ENCODE measurements at places on chromosomes 3 and 15.
A peak's percentile ranks its signal among the peaks of the same experiment; 100 is the strongest.

- DNase-seq = no peak
These were observed 36.4 kb upstream of the PTPRG start for GRCh38 chr3:61524933-61525332.

GRCh38 chr15:60656481-60656880 is 177.5 kb upstream of the ICE2 start:
- peak; percentile 33 for DNase-seq

DNA sequence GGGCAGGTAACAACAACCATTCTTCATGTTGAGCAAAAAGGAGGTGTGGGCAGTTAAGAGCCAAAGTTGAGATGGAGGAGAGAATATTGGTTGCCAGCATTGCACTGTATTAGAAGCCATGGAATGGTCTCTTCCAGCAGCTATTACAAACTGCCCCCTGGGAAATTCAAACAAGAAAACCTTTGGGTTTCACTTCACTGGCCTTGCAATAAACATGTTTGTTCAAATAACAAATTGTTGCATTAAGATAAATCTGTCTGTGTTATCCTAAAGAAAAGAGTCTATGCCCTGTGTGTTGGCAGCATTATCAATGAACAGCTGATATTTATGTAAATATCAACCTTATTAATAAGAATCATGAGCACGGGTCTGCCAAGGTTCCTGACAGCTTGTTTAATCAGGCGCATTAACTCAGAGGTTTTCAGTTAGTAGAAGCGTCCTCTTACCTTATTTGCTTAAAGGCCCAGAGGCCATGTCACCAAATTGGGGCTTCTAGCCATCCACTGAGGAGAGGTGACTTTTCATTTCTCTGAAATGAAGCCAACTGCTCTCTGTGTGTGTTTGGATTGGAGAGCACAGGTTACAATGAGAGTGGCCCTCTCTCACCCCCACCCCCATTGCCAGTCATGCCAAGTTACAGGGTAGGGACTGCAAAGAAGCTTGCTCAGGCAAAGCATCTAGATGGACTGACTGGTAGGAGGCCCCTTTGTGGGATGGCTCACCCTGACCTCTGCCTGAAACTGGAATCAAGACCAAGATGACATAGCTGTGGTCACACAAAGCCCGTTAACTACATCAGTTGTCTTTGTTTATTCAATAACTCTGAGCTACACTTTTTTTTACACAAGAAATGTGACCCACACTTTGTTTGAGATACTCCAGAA is 10.5 kb downstream of the FILIP1L start:
- peak; percentile 93 for DNase-seq

DNA sequence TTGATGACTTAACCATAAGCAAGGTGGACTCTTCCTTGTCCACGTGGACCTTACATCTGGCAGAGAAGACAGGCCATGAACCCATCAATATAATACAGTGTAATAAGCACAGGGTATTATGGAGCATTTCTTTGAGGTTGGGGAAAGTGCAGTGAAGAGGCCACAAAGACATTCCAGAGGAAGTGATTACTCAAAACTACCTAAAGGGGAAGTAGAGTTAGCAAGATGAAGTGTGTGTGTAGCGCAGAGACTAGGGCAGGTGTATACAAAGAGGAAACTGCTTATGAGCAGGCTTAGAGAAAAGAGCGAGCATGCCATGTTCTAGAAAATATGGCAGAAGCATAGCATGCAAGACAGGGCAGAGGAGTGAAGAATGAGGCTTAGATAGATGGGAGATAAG is 17.9 kb downstream of the CP start:
- no peak for DNase-seq

DNA sequence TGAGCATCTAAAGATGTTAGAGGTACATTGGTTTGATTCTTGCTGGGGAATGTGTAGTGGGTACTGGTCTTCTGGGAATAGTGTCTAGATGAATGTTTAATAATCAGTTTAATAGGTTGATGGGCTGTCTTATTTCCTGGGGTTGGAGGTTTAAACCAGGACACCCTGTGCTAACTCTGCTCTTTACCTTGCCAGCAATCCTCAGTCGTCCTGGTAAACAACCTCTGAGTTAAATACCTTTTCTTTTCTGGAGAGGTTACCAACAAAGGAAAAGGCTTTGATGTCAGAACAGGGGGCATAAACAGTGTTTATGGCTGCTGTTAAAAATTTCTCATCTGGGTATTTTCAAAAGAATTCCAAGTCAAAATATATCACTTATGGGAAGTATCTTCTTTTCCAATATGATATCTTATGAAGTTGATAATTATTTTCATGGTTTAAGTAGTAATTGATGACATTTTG is 23.5 kb downstream of the MITF start:
- DNase-seq = no peak

DNA sequence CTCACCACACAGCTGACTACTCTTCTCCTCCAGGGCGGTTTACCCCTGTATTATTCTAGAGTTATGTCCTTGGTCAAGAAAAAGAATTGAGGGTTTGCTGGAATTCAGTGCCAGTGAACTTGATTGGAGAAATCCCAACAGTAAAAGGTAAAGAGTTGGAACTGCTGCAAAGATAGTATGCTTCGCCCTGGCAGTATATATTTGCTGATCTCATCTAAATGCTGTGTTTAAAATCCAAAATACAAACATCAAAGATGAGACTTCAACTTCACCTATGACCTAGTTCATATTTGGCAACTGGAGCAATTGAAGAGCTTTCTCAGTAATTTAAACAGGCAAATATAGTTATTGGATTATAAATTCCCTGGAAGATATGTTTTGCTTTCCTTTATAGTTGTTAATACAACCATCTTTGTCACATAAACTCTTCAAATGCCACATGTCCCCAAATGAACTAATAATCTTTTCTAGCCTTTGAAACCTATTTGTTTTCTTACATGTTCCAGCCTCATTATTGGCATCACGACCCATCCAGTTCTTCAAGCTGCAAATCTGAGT is 6.5 kb downstream of the KCNH8 start:
- DNase-seq = no peak

DNA sequence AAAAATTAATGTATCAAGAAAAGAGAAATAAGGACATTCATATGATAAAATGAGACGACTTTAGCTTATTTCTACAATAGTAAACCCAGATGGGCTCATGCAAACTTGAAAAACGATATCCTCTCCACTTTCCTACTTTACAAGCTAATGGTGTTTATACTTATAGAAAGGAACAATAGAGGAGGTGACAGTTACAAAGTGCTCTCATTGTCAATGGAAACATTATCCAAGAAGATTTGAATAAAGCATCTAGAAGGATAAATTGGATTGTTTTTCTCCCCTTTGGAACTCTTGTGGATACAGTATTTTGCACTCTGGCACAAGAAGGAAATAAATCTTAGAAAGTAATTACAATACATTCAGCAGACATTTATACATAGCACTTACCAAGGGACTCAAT is 20.2 kb upstream of the CCDC66 start:
- DNase-seq = no peak

GRCh38 chr3:172552607-172553006 is 29.4 kb upstream of the TNFSF10 start:
- no peak for DNase-seq

GRCh38 chr3:132519914-132520313 is 77.2 kb upstream of the ACKR4 start:
- no peak for DNase-seq

DNA sequence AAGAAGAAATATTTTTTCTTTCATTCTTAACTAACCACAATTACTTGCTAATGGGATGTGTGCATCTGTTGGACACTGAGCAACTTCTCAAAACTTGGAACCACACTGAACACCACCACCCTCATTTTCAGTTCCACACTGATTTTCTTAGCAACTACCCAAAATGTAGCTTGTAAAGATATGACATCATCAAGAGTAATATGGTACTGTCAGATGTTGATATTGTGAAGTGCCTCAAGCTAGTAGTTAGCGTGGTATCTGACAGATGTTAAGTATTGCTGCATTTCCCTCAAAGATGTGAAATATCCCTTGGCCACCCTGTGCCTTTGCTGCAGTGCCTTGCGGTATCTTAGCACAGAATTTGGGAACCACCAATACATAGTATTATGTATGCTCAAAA is 9.3 kb downstream of the RFTN1 start:
- peak; percentile 59 for DNase-seq

DNA sequence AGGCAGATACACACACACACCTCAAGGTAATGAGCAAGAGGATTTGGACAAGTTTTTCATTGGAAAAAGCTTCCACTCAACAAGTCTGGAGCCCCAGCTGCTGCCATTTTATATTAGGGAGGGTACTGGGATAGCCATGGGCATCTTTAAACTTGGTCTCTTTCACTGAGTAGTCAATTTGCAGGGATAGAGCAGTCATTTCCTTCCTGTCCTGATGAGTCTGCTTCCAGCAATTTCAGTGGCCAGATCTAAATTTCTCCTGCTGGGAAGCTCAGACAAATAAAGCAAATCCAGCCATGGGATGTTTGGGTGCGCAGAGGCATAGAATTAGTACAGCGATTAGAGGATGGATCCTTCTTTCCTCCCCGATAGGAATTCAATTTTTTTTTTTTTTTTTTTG is 874 bp upstream of the ERC2 start:
- DNase-seq = no peak

GRCh38 chr3:14117468-14118399 is 6.9 kb downstream of the CHCHD4 start:
- DNase-seq = no peak

GRCh38 chr3:69784954-69785514 is 45.8 kb downstream of the MITF start:
- DNase-seq = peak; percentile 84

DNA sequence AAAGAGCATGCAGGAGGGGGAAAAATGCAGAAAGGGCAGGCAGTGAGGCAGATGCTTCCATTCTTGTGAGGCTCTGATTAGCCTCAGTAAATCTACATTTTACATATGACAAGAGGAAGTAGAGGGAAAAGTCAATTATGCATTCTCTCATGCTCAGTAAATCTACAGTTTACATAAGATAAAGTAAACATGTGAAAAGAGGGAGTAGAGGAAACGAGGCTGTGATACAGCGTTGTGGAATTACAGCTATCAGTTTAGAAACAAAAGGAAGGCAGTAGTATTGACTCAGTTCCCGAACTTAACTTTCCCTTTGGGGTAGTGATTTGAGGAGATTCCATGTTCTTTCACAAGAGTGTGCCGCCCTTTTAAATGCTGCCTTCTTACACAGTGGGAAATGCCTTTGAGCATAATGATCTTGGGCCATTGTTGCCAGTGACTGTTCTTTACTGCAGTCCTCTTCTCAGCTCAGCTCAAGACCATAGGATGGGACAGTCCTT is 39.3 kb downstream of the OSTN start:
- DNase-seq = peak; percentile 62

- no peak for DNase-seq
These were observed 364.6 kb upstream of the ZNF385D start for GRCh38 chr3:22115581-22115980.

DNA sequence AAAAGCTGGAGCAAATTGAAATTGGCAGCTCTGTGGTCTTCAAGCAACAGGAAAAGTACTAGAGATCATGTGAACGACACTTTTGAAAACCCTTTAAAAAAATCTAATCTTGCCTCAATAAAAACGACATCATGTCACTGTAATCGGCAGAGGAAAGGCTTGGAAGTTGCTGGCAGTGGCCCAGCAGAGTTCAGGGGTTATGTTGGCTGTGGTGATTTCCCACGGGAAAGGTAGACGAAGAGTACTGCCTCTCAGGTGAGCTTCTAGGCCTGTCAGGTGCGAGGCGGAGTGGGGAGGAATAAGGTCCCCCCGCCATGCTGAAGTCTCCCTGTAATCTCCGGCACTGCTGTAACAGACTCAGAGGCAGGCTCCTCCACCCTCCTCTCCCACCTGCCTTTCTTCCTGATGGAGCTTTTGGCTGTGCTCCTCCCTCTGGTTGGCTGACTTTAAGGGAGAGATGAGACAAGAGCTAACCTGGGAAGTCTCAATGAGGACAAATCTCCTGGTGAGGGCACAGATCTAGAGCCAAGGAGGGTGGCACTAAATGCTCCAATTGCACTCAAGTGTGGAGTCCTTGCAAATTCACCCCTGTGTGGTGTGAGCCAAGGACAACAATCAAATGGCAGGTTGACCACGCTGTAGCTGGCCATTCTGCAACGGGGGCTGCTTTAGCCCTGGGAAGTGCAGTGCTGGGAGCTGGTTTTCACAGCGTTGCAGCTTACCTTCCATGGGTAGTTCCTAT is 18.7 kb upstream of the HES1 start:
- no peak for DNase-seq

- peak; percentile 65 for DNase-seq
These were observed 23.2 kb upstream of the TATDN2 start for GRCh38 chr3:10224794-10225665.

GRCh38 chr15:90866161-90866715 is 2.1 kb upstream of the FURIN start:
- no peak for DNase-seq

DNA sequence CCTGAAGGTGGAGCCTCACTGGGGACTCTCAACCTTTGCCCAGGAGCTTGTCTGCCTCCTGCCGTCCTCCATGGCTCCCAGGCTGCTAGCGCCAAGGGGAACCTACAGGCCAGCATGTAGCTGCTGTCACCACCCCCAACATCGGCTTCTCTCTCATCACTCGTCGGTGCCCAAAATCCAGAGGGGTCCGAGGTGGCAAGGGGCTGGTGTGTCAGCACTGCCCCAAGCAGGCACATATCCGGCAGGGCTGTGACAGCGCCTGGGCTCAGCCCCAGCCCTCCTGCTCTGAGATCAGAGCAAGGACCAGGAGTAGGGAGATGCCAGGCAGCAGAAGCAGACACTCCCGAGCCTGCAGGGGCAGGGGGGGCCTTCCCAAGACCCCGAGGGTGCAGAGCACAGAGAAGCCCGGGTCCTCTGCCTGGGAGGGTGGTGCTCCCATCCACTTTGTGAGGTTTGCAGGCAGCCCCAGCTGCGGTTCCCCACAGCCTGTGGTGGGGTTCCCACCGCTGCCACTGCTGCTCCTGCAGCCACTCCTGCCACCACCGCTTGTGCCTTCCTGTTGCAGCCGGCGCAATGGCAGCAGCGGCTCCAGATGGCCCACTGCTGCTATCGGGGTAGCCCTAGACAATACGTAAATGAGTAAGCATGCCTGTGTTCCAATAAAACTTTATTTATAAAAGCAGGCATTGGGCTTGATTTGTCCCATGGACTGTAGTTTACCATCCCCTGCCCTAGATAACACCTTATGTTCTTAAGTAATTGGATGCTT is 451.0 kb downstream of the EPHA6 start:
- DNase-seq = no peak

GRCh38 chr3:189902230-189903186 is 218.2 kb downstream of the P3H2 start:
- DNase-seq = no peak

GRCh38 chr15:40342416-40343320 is 1.9 kb upstream of the CCDC9B start:
- DNase-seq = no peak

GRCh38 chr15:40253167-40253790 is 14.4 kb downstream of the PAK6 start:
- no peak for DNase-seq

DNA sequence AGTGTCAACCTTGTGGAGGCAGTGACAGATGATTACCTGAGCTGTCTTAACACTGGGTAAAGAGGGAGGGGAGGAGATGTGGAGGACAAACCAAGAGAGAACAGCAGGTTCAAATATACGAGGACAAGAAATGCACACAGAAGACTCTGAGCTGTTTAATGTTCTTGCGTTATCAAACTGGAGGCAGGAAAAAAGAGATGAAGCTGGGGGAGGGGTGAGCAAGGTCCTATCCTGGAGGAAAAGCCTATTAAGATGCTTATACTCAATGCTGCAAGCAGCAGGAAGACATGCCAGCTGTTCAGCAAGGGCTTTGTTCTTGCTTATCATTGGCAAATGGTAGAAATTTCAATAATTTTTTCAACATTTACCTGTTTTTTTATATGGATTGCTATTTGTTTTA is 345.7 kb upstream of the TRIM42 start:
- no peak for DNase-seq

All from fibroblast of villous mesenchyme (primary cell).